Activated CD4-positive, alpha-beta T cell treated with anti-CD3 and anti-CD28 coated beads, Interleukin-2, Interleukin-4, amounts not matched to agents 100 ng/mL and 50 ng/mL, durations not matched to agents 16 hours and 8 hours (primary cell): ENCODE measurements at places on chromosomes 7 and 10.

DNA sequence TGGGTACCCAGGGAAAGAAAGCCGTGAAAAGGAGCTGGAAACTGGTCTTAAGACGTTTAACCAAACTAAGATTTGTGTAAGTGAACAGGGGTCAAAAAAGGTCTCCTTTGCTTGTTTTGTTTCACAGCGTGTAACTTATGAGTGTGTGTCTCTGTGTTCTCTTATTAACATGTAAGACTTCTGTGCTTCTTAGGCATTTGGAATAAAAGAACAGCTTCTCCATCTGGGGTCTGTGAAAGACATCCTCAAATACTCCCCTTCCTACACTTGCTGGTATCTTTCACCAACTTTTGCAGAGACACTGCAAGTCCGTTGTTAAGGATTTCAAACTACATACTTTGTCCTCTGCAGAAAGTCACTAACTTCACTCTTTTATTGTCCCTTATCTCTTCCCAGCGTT is 615 bp upstream of the NEUROD6 start:
- DNase-seq: no peak

DNA sequence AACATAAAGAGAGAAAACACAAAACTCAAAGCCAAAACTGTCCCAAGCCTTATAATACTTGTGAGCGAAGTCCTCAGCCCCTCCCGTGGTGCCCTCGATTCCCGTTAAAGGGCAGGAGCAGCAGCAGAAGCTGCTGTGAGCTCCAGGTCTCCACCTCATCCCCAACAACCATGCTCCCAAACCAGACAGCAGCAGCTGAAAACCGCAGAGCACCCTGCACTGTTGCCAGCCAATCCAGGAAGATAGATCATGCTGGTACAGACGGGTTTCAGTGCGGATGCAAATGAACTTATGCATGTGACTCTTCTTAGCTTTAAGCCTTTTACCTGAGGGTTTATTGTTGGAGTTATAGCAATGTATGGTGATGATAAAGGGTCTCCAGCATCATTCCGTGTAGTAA is 97.9 kb downstream of the DNAJB6 start:
- no peak for DNase-seq

- DNase-seq: no peak
Measured at GRCh38 chr10:113124724-113125123, 174.7 kb downstream of the TCF7L2 start.

DNA sequence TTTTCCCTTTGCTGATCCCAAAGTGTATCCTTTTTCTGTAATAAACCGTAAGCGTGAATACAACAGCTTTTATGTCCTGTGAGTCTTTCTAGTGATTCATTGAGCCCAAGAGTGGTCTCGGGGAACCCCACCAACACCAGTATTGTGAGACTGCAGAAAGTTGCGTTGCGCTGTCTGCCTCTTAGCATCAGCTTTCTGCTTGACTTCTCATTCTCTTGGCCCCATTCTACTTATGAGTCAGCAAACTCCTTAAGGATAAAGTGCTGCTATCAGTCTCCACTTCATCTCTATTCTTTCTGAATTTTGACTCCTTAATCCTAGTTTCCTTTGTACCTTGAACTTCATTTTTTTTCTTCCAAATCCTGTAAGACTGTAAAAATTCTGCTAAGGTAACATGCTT is 184.3 kb upstream of the MBL2 start:
- DNase-seq: no peak

DNA sequence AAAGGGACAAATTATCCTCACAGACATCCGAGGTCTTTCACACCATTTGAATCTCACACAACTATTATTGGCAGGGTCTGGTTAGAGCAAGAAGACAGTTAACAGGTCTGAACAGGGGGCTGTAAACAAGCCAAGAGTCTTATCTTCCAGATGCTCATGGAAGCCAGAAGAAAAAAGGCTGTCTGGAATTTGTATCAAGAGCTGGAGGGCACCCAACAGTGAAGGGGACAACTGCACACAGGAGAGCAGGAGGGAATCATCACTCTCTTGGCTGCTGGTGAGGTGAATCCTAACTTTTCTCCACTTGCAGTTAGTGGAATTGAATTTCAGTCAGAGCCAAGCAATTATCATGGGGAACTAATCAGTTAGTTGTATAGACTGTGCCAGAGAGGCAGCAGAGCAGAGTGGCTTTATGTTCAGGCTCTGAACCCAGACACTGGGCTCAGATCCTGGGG is 880.2 kb upstream of the AUTS2 start:
- no peak for DNase-seq

DNA sequence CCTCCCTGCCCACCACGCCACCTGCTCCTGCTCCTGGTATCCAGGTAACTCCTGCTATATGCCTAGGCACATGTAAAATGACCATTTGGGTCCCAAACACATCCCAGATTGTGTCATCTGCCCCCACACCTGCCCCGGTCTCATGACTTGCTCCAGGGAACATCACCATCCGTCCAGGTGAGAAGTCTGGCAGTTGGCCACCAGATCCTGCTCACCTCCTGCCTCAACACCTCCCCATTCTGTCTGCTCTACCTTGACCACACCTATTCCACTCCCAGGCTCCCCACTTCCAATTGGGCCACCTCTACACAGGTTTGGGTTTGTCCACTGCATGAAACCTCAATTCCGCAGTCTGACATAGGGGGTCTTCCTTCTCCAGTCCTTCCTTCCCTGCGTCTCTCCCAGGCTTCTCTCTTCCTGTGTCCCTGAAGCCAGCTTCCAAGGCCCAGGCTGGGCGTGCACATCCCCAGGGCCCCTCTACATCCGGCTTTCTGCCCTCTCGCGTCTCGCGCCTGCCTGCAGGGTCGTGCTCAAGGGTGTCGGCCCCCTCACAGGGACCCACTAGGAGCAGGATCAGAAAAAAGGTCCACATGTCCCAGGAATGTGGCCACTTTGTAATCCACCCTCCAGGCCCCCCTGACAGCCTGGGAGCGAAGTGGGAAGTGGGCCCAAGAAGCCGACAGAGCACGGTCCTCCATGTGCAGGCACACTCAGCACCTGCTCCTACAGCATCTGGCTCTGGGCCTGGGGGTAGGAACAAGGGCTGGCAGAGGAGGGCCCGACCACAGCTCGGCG is 49.3 kb upstream of the DAGLB start:
- no peak for DNase-seq

DNA sequence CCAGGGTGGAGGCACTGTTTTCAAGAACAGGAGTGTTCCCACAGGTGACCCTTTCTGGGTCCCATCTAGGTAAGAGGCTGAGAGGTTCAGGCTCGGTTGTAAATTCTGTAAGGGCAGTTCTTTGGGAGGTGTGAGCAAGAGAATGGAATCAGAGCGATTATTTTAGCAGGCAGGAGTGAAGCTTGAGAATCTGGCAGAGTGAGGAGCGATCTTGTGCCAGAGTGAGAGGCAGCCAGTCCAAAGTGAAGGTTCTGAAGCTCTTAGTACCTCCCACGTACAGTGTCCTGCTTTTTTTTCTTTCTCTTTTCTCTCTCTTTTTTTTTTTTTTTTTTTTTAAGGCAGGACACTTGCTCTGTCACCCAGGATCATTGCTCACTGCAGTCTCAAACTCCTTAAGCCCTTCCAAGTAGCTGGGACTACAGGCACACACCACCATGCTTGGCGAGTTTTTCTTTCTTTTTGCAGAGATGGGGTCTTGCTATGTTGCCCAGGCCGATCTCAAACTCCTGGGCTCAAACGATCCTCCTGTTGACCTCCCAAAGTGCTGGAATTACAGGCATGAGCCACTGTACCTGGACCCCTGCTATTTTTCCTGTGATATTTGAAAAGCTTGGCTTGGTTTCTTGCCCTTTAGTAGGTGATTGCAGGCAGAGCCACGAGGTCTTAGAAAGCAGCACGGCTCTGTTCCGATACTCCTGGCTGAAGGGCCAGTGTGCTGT is 10.9 kb downstream of the POR start:
- no peak for DNase-seq

DNA sequence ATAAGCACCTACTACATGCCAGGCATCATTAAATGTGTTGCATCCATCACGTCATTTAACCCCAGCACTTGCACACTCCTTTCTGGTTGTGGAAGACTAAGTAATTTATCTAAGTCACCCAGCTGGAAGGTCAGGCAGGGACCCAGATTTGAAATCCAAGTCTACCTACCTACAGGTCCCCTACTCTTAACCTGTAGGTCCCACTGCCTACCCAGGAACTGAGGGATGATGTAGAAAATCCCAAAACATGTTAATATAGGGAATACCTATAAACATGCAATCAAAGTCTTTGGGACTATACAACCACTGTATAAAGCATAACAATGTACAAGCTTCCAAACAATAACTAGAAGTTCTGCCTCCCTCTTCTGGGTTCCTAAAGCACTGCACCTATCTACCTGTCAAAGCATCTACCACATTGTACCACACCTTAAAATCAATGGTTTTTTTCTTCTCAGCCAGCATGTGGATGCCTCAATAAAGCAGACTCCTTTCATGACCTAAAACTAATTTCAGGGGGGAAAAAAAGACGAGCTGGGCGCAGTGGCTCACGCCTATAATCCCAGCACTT is 5.6 kb downstream of the IL6 start:
- DNase-seq: no peak

DNA sequence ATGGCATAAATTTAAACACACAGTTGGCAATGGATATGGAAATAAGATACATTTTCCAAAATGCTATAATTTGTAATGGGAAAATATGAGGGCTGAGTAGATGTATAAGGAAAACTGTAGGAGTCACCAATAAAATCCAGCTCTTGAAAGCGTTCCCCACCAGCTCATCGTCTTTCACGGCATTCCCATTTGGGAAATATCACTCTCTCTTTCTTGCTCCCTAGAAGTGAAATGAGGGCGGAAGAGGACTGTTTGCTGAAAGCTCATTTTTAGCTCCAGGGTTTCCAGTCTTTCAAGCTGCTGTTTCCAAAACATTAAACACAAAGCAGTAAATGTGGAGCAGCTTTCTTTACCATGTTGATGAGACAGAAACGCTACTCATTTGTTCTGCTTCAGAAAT is 104.6 kb upstream of the SFMBT2 start:
- DNase-seq: no peak

DNA sequence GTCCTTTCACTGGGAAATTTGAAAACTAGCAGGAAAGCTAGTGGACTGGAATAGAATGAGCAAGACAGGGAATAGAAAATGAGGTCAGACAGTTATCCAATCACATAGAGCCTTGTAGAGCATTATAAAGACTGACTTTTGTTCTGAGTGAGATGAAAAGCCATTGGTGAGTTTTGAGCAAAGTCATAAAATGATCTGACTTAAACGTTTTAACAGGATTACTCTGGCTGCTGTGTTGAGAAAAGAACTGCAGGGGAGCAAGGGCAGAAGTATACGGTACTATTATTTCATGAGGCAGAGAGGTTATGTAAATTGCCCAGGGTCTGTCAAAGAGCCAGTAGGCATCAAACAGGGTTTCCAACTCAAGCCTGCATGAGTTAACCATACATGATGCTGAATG is 393.4 kb downstream of the TFEC start:
- DNase-seq: no peak

- no peak for DNase-seq
Measured at GRCh38 chr7:37418381-37418780, 30.3 kb downstream of the ELMO1 start.

DNA sequence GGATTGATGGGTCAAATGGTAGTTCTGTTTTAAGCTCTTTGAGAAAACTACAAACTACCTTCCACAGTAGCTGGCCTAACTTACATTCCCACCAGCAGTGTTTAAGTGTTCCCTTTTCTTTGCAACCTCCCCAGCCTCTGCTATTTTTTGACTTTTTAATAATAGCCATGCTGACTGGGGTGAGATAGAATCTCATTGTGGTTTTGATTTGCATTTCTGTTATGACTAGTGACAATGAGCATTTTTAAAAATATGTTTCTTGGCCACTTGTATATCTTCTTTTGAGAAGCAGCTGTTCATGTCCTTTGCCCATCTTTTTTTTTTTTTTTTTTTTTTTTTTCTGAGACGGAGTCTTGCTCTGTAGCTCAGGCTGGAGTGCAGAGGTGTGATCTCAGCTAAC is 155.2 kb upstream of the BMPER start:
- DNase-seq: no peak
